ENCODE measurements at places on chromosomes 3 and 15. TPM values are rescaled to one million over a fixed set of nuclear protein-coding genes. Genes with fewer than 3 reads are reported as not detected.

Gene AADACL2
- total RNA-seq, result not detected

Gene SLC38A3
- 0.52 TPM for total RNA-seq

Gene CLDN18
- under 0.01 TPM for total RNA-seq

Gene PLA1A
- not detected for total RNA-seq

Gene CLEC3B
- total RNA-seq, result 129 TPM

Gene NOP10
- total RNA-seq, result 114 TPM

Gene RAD51
- 1.6 TPM for total RNA-seq

Gene WNT5A
- total RNA-seq, result 8.9 TPM

Gene FAM107A
- total RNA-seq, result under 0.01 TPM

Gene ARF4
- 117 TPM for total RNA-seq

Data from skeletal muscle tissue (tissue), 5 donors.